ENCODE measurements at places on chromosomes 16 and 17.

DNA sequence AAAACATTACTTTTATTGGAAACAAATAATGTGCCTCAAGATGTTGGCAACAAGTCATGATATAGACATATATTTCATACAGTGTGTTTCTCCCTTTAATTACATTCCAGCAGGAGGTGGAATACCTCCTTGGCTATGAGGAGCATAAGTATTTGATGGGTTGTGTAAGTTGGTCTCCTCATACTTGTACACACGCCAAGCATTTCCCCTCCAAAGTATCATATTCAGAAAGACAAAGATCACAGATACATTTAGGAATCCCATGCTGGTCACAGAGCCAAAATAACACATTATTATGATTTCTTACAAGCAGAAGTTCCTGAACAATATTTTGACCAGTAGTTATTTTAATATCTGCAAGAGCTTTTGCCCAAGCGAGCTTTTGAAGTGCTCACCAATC, 57.8 kb downstream of the WSB1 start:
- DNase-seq, result no peak

DNA sequence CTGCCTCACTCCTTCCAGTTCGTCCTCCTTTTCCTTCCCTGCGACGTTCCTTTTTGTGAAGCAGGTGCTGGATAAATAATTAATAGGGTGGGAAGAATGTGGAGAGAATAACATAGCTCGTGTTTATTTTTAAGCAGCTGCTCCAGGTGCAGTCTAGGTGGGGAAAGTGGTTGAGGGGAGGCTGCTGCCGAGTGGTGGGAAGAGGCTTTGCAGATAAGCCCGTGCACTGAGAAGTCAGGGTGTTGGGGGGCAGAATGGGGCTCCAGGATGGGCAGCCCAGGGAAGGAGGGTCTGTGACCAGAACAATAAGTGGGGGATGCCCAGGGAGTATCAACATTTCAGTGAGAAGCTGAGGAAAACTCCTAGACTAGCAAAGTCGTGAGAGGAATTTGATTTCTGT, 300.5 kb downstream of the CPPED1 start:
- DNase-seq, result no peak

- no peak for DNase-seq
These were observed 76.3 kb downstream of the USP31 start for GRCh38 chr16:23072769-23073549.

DNA sequence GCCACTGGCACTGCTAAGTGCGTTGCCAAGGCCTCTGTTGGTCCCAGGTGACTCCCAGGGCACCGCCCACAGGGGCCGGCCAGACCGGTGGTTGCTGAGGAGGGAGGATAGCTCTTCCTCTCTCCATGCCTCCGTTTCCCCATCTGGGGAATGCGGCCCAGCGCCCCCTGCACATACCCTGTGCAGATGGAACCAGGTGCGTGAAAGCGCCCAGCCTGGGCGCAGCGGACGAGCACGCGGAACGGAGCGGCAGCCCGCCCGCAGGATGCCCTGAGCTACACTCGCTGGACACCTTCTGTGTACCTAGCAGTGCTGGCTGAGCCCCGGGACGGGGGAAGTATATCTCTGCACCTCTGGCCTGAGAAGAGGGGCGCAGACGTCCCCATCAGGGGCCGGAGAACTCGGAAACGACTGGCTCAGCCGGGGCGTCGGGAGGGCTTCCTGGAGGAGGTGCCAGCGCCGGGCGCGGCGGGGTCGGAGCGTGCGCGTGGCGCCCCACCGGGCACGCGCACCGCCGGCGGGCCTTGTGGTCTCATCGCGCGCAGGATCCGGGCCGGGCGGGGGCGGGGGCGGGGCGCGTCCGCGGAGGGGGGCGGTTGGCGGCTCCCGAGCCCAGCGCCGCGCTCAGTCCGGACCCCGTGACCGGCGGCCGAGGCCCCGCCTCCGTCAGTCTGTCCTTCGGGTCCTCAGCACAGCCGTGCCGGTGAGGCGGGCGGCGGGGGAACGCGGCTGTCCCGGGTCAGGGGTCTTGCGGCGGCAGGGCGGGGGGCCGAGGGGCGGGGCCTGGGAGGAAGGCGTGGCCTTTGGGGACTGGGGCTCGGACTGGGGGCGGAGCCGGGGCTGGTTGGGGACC, at the start of the genes CCDC78 and HAGHL:
TSS of gene CCDC78 (minus strand) at position 6 of the 853 bp plus-strand sequence. CDS start 76 bp downstream, outside the sequence.
TSS of gene HAGHL (plus strand) at position 669 of the 853 bp plus-strand sequence. CDS start 404 bp downstream, outside the sequence.
- peak; percentile 23 for DNase-seq

GRCh38 chr17:72658675-72659074, 433.8 kb downstream of the SLC39A11 start:
- no peak for DNase-seq

- DNase-seq, result no peak
These were observed 3.3 kb upstream of the COG1 start for GRCh38 chr17:73189417-73190099.

DNA sequence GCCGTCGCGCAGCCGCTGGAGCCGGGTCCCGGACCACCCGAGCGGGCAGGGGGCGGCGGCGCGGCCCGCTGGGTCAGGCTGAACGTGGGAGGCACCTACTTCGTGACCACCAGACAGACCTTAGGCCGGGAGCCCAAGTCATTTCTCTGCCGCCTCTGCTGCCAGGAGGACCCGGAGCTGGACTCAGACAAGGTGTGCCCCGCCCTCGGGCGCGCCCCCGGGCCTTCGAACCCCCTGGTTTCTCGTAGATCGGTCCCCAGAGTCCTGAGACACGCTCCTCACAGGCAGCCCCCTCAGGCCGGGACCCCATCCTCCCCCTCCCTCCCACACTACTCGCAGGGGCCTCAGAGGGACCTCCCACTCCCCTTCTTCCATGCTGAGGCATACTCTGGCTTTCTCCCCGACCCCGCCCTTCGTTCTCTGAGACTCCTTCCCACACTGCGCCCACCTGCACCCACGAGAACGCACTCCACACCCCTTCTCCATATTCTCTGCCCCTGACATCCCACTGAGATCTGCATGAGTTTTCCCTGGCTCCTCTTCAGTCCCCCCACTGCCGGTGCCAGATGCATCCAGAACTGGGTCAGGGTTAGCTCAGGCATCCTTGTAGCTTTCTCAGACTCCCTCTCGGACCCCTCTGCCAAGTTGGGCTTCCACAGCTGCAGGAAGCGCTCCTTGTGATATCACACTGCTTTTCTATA, 523 bp downstream of the KCTD2 start:
- DNase-seq, result peak; percentile 36

GRCh38 chr16:51971184-51971583, 575.8 kb downstream of the TOX3 start:
- no peak for DNase-seq

GRCh38 chr17:82917699-82918345, 78.0 kb upstream of the ZNF750 start:
- DNase-seq, result peak; percentile 5

All from hematopoietic multipotent progenitor cell treated with erythropoietin and hydrocortisone succinate and interleukin-3 and kit ligand, for 17 days (in vitro differentiated cells).